ENCODE measurements at places on chromosomes 4 and X.

DNA sequence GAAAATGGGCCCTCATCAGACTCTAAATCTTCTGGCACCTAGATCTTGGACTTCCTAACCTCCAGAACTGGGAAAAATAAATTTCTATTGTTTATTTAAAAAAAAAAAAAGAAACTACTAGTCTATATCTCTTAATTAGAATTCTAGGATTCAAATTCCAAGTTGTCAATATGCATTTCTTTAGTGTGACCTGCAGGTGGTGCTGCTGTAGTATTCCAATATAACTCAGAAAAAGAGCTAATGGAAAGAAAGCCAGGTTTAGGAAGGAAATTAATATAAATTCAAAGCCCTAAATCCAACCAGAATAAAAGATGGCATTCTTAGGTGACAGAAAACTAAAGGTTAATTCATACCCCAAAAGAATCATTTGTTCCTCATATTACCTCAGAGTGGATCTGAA is 80.0 kb upstream of the NALF2 start:
- no peak for DNase-seq

- DNase-seq = no peak
These were observed 14.1 kb downstream of the NAT8L start for GRCh38 chr4:2072971-2073807.

DNA sequence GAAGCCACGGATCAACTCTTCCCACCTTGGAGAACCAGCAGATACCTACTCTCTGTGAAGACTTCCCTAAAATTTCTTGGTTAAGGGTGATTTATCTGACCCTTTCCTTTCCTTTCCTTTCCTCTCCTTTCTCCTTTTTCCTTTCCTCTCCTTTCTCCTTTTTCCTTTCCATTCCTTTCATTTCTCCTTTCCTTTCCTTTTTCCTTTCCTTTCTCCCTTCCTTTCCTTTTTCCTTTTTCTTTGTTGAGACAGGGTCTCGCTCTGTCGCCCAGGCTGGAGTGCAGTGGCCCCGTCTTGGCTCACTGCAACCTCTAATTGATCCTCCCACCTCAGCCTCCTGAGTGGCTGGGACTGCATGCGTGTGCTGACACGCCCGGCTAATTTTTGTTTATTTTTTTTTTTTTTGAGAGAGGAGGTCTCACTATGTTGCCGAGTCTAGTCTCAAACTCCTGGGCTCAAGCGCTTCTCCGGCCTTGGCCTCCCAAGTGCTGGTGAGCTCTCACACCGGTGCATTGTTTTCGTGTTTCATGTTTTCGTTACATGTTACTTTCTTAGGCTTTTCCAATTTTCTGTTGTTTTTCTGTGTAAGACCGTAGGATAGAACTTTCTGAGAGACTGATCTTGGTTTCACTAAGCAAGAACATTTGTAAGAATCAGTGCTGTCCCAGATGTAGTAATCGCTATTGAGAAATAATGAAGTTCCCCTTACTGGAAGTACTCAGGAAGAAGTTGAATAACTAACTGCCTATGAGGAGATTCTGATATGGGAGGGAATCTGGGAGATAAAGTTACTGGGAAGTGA is 2.0 kb downstream of the TMEM165 start:
- DNase-seq = no peak

- DNase-seq = no peak
These were observed 111.6 kb upstream of the WDR17 start for GRCh38 chr4:175953960-175954521.

DNA sequence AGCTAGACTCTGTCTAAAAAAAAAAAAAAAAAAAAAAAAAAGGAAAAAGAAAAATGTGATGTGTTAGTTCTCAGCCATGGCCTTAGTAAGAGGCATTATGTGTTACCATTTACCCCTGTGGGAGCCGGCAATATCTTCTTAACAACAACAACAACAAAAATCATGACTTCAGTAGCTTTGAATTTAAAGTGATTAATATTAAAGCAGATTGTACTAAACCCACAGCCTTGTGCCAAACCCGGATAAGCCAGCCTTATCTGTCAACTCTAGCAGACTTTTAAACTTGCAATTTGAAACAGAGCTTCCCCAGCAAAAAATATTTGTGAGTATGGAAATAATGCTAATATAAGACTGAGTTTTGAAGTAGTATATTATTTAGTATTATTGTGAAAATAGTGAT is 462.1 kb upstream of the GNPDA2 start:
- DNase-seq = no peak

- DNase-seq = no peak
These were observed 88.5 kb downstream of the PAPSS1 start for GRCh38 chr4:107631560-107631959.

Measured in CD4-positive, alpha-beta T cell treated with Interleukin-12 subunit alpha and Interleukin-12 subunit beta, for 1 hour (primary cell).